ENCODE measurements at places on chromosomes 12 and 14.
A peak's percentile ranks its signal among the peaks of the same experiment; 100 is the strongest.

GRCh38 chr12:29113101-29113500, 36.0 kb upstream of the FAR2 start:
- DNase-seq, result no peak

- DNase-seq, result peak; percentile 47
Measured at GRCh38 chr14:73740618-73741326, 26.6 kb upstream of the PNMA1 start.

DNA sequence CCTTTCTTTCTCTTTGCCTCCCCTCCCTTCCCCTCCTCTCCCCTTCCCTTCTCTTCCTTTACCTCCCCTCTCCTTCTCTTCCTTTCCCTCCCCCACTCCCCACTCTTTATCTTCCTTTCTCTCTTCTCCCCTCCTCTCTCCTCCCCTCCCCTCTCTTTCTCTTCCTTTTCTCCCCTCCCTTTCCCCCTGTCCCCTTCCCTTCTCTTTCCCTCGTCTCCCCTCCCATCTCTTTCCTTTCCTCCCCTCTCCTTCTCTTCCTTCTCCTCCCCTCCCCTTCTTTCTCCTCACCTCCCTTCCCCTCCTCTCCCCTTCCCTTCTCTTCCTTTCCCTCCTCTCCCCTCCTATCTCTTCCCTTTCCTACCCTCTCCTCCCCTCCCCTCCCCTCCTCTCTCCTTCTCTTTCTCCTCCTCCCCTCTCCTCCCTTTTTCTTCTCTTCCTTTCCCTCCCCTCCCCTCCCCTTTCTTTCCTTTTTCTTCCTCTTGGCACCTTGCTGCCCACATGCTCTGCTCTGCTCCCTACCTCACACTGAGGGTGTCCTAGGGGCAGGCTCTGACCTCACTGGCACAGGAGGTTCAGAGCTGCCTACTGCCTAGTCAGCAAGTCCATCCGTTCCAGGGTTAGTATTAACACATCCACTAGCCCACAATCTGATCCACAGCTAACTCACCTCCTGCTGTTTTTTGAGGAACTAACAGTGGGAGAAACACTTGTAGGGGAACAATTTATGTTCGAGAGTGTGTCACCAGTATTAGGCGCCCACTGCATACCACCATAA, 101.0 kb downstream of the NUAK1 start:
- no peak for DNase-seq

- no peak for DNase-seq
Measured at GRCh38 chr12:6374028-6374785, 1.2 kb downstream of the SCNN1A start.

DNA sequence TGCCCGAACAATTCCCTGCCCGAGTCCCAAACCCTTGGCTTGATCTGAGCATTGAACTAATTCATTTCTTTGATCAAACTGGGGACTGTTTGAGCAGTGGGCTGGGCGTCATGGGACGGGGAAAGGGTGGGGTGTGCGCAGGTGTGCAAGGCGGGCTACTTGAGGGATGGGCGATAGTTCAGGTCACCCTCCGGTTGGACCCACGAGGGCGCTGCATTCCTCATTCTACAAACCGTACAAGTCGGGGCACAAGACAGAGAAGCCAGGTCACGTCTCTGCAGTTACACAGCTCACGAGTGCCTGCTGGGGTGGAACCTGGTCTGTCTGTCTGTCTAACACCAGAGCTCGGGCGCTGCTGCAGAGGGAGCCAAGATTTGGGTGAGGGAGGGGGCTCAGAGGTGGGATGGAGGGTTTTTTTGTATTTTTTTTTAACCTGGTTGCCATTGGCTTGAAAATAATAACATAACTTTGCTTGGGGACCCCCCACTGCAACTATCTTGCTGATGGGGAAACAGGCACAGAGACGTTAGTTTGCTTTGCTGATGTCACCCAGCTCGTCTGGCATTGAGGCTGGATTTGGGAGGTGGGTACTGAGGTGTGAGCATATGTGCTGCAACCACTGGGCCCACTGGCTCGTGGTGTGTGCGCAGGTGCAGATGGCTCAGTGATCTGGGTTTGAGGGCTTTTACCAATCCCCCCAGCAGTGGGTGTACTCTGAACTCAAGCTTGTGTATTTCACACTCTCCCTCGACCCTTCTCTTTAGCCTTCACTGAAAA, 7.6 kb upstream of the RTL1 start:
- DNase-seq, result no peak

DNA sequence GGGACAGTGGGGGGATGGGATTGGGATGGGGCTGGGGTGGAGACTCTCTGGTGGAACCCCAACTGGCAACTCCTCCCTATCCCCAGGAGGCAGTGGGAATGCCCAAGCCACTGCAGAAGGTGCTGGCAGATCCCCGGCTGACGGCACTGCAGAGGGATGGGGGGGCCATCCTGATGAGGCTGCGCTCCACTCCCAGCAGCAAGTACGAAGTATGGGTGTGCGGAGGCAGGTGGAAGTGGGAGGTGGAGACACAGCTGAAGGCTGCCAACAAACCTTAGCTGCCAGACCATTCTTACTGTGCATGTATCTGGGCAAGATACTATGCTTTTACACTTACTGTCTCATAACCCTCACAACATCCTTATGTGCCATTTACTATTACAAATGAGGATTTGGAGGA, 8.2 kb downstream of the ARHGEF40 start:
- no peak for DNase-seq

Measured in natural killer cell treated with Interleukin-12 subunit alpha and Interleukin-12 subunit beta and Interleukin-15 and Interleukin-18, amount 100 ng/mL, for 72 hours (primary cell).